ENCODE measurements at places on chromosomes 11 and 22.

GRCh38 chr11:17596711-17597110 lies 49.7 kb downstream of the OTOG start:
- DNase-seq = no peak

GRCh38 chr11:120130991-120131760 lies 6.7 kb downstream of the TRIM29 start:
- no peak for DNase-seq

GRCh38 chr11:102017026-102017425 lies 30.2 kb upstream of the CFAP300 start:
- DNase-seq = no peak

- no peak for DNase-seq
Observed at GRCh38 chr11:102204174-102204573, 93.9 kb downstream of the YAP1 start.

DNA sequence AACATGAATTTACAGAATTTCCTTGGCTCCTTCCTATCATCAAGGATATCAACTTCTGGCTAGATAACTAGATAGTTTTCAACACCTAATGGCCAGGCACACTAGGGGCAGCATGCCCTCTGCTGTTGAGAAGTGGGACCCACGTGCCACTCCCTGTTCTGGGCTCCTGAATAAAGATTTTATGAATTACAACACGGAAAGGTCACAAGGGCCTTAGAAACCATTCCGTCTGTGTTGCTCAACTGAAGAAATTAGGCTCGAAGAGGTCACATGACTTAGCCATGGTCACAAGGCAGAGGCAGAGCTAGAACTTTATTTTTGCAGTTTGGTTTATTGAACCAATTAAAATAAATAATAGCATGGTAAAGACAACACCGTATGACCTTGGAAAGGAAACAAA lies 36.0 kb downstream of the PRCP start:
- no peak for DNase-seq

- no peak for DNase-seq
Observed at GRCh38 chr11:2135018-2135569, 4.1 kb downstream of the IGF2 start.

GRCh38 chr22:39725351-39726035 lies 154.9 kb downstream of the CACNA1I start:
- DNase-seq = no peak

GRCh38 chr22:24028533-24028932 lies 17.4 kb downstream of the CABIN1 start:
- DNase-seq = no peak
